NT2/D1 (cell line): ENCODE measurements at places on chromosomes 1 and 21.

DNA sequence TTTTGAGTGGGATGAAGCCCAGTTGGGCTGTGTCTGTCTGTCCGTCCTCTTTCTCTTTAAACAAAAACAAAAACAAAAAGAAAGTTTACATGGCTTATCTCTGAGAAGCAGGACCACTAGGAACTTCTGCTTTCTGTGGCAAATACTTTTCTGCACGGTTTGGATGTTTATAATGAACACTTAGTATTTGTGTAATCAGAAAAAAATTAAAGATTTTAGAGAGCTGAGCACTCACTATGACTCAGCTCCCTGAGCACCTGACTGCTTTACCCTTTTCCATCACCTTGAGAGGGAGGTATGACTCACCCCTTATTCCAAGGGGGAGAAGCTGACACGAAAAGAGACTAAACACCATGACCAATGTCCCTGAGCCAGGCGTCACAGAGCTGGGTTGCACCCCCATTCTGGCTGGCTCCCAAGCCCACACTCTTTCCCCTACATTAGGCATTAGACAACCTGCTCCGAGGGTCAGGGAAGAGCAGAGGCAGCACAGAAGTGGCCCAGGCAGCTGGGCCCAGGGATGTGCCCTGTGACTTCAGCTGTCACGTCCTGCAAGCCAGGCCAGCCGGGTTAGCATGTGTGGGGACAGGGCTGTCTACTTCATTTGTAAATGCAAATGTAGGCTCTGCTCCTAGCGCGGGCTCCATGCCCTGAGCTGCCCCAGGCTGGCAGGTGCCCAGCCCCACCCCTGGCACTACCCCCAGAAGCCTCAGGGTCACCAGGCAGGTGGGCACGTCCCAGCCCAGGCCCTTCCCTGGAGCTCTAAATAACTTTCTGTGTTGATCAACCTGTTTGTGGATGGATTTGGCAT lies 30.4 kb downstream of the RAP1GAP start:
- DNase-seq: no peak

- no peak for DNase-seq
These were observed 19.9 kb downstream of the AGPAT3 start for GRCh38 chr21:43884861-43885417.

DNA sequence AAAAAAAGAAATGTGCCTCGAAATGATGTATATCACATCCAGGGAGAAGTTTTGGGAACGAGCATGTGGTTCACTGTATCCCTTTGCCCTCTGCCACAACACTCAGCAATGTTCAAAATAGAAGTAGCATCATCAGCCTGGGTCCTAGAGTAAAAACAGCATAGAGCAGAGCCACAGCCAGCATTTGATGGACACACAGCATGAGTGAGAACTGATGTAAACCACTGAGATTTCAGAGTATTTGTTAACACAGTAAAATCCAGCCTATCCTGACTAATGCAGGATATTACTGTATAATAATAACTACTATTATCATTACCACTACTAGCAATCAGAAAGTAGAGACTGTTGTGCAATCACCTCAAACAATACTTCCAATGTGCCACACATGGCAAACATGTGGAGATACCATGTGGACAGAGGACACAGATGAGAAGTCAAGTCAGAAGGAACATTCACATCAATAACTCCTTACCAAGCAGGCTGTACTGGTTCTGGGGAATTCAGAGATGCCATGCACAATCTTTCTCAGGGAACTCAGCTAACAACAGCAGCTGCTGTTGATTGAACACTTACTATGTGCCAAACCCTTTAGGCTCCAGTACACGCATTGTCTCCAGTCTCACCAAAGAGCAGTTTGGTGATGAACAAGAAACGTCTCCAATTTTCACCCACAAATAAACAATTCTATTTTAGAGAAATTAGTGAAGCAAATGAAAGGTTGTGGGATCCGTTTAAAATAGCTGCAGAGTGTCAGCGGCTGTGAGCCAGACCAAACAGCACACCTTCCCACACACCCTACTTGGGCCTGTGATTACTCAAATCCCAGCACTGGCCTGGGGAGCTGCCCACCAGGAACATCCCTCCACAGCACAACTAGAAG lies 16.6 kb upstream of the GFI1 start:
- no peak for DNase-seq

- no peak for DNase-seq
These were observed 56.3 kb downstream of the TNFSF4 start for GRCh38 chr1:173150795-173151194.

- DNase-seq: no peak
These were observed 17.2 kb downstream of the CTNNBIP1 start for GRCh38 chr1:9892563-9893528.

DNA sequence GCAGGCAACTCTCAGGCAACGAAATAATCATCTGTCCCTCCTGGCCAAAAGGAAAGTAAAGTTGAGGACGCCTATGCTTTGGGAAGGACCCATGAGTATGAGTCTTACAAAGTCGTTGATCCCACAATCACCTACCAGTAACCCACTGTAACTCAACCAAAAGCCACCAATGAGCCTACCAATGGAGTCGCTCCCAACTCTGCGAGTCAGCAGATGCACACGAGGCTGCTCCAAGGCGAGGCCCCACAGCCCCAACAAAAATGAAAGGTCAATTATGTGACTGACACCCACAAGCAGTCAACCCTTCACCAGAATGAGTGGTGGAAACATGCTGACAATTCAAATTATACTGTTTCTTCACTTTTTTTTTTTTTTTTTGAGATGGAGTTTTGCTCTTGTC lies 12.0 kb downstream of the SETD4 start:
- DNase-seq: no peak

DNA sequence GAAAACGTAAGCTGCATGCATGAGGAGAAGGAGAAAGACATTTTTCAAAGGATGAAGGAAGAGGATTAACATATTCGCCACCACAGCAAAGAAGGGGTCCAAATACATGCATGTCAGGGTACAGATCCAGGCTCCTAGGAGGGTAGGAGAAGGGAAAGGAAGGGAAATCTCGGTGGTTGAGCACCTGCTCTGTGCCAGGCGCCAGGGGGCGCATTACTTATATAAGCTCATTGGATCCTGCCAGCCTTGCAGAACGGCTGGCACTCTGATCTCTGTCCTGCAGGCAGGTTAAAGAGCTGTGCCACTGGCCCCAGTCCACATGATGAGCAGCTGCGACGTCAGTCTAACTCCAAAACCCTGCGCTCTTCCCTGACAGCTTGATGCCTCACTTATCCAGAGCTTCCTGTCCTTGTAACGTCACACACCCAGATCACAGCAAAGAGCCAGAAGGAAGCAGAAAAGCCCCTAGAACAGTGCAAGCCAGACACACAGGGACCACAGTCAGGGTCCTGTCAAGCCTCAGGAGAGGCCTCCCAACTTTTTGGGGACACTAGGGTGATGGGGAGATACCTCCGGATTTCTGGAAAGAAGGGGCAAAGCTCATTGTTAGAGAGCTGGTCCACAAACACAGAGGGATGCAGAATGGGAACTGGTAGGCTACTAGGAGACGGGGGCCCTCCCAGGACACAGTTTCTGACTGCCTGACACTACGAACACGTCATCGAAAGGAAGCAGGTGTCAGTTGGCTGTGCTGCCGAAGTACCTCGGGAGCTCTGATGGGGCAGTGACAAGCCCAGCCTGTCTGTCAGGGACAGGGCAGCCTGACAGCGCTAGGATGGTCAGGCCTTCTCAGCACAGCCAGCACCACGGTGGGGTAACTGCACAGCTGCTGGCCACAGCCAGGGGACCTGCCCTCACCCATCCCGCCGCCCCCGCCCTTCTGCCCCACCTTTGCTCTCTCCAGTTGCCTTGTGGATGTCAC lies 99.1 kb downstream of the BEND5 start:
- peak; percentile 68 for DNase-seq

DNA sequence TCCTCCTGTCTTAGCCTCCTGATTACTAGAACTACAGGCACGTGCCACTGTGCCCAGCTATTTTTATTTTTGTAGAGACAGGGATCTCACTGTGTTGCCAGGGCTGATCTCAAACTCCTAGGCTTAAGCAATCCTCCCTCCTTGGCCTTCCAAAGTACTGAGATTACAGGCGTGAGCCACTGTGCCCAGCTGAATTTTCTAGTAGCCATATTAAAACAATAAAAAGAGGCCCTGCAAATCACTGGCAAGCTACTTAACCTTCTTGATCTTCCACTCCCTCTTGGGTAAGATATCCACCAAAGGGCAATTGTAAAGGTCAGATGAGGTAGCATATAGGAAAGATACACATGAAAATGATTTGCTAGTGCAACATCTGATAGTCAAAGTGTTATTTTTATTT lies 65.6 kb upstream of the SRSF10 start:
- no peak for DNase-seq

GRCh38 chr1:210053126-210053525 lies 115.1 kb downstream of the SYT14 start:
- no peak for DNase-seq

GRCh38 chr21:40166291-40166843 lies 299.1 kb downstream of the PCP4 start:
- DNase-seq: no peak

- no peak for DNase-seq
These were observed 39.1 kb upstream of the PRSS38 start for GRCh38 chr1:227776331-227776771.

GRCh38 chr21:39348355-39349210 lies at the start of gene HMGN1:
TSS of gene HMGN1 (minus strand) at chr21:39349088. CDS start at chr21:39348917, 171 bp downstream.
- DNase-seq: peak; percentile 94

- DNase-seq: no peak
These were observed 123.6 kb upstream of the JUN start for GRCh38 chr1:58907398-58907797.

GRCh38 chr1:219273088-219273686 lies 99.5 kb downstream of the LYPLAL1 start:
- DNase-seq: no peak

- no peak for DNase-seq
These were observed 223.4 kb upstream of the FMN2 start for GRCh38 chr1:239868058-239868832.

DNA sequence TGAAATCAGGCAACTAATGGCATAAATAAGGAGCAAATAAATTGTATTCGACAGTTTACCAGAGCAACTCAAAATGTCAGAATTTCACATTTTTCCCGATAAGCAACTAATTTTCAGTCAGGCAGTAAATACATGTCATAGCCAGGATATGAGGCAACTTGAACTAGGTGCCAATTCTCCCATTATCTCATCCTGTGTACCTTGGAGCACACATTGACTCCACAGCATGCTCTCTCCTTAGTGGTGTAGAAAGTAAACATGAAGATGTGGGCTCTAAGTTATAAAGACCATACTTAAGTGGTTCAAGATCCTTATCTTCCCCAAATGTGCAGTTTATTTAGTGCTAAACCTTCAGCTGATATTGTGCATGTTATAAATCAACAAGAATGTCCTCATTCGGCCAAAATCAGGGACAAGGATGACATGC lies 197.8 kb downstream of the VAV3 start:
- no peak for DNase-seq

DNA sequence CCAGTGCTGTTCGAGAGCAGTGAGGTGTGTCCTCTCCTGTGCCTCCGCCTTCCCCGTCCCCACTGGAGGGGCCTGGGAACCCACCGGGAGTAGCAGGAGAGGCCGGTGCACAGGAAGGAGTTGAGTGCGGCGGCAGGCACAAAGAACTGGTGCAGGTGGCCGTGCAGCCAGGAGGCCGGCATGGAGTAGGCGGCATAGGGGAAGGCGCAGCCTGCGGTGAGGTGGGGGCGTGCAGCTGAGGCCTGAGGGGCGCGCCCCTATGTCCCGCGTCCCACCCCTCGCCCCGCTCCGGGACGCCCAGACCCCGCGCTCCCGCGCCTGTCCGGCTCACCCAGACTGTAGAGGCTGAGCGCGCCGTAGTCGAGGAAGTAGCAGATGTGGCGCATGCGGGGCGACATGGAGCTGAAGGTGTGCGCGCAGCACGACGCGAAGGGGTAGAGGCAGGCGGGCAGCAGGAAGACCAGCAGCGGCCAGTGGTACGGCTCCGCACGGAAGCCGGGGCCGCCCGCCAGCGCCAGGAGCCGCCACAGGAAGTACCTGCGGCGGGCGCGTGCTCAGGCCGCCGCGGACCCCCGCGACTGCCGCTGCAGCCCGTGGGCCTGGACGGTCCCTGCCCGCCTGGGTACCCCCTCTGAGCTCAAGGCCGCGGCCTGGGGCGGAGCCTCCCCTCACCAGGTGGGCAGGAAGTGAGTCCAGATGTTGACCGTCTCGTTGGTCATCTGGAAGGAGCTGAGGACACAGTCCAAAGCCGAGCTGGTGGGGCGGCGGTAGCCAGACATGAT lies 2.2 kb downstream of the PAQR6 start:
- DNase-seq: no peak

DNA sequence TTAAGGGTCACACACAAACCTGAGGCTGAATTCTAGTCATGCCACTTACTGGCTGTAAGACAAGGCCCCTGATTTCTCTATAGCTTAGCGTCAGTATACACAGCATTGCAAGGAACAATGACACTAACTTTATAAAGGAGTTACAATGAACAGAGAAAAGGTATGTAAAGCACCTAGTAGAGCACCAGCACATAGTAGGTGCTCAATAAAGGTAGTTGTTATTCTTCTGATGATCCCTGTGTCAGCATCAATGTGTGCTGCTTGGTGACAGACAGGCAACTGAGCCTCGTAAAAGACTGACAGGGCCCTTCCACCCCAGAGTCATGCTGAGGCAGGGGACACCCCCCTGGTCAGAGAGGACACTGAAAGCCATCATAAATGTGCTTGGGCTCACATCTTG lies 43.2 kb downstream of the GRHL3 start:
- no peak for DNase-seq

- DNase-seq: peak; percentile 42
These were observed 28.4 kb upstream of the TMEM125 start for GRCh38 chr1:43241413-43241836.

- DNase-seq: peak; percentile 59
These were observed 19.2 kb upstream of the SLC44A5 start for GRCh38 chr1:75630004-75630594.

DNA sequence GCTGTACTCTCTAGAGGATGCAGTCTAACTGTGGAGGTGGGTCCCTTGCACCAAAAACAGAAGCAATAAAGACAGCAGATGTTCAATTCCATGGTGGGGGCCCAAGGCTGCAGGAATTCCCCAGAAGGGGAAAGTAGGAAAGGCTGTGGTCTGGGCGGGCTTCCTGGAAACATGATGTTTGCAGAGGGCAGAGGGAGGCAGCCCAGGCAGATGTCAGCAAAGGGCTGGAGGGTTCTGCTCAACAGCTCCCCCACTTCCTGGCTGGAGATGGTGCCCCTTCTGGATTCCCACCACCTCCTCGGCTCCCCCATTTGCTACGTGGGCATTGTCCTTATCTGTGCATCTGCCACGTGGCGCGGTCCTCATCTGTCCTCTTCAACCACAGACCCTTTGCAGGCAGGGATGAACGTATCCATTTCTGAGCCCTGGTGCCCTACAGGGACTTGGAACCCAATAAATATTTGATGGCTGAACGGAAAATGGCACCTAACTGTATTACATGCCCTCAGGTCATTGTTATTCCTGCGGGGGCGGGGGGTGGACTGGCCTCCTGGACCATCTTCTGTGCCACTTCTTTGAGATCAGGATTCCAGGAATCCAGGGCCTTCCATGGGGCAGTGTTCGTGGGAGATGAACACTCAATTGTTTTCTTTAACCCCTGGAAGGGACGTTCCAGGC lies 8.4 kb upstream of the GUCA2B start:
- no peak for DNase-seq
